ENCODE measurements at places on chromosomes 2 and 18.

DNA sequence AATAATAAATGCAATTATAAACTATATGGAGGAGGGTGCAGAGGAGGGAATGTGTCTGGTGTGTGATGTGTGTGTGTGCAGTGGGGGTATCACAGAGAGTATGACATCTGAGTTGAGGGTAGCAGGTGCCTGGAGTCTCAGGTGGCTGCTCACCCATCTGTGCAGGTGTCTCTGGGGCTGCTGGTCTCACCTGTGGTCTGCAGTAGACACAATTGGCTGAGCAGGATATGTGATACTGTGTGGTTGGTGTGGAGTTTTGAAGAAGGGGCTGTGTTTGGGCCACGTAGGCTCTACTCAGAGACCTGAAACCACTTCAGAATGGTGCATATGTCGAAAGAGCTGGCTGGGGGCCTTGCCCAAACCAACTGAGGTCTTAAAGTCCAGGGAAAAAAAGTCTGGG lies 17.0 kb downstream of the FABP1 start:
- no peak for DNase-seq

DNA sequence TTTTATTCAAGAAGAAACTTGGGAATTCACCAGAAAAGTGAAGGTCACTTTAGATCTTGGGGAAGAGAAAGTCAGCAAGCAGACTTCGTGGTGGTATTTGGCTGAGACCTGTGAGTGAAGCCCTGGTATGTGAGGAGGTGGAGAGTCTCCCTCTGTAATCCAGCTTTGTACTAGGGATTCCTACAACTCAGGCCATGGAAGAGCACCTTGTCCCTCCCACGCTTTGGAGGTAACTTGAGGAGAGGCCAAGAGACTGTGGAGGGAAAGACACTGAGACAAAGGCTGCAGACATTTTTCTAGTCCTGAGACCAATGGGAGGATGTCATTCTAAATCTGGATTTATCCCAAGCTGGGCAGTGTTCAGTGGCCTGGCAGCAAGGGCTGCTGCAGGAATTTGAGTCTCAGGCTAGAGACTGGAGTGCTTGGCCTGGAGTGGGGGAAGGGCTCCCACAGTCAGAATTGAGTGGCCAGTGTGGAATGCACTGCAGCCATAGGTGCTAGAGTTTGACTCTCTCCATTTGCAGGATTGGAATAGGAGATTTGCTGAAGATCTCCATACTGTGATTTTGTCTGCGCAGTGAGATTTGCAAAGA lies 219.0 kb downstream of the ACTR3 start:
- no peak for DNase-seq

GRCh38 chr2:7430869-7431641 lies 513.8 kb downstream of the RNF144A start:
- peak; percentile 55 for DNase-seq

GRCh38 chr2:95314964-95315611 lies 17.9 kb downstream of the KCNIP3 start:
- no peak for DNase-seq

DNA sequence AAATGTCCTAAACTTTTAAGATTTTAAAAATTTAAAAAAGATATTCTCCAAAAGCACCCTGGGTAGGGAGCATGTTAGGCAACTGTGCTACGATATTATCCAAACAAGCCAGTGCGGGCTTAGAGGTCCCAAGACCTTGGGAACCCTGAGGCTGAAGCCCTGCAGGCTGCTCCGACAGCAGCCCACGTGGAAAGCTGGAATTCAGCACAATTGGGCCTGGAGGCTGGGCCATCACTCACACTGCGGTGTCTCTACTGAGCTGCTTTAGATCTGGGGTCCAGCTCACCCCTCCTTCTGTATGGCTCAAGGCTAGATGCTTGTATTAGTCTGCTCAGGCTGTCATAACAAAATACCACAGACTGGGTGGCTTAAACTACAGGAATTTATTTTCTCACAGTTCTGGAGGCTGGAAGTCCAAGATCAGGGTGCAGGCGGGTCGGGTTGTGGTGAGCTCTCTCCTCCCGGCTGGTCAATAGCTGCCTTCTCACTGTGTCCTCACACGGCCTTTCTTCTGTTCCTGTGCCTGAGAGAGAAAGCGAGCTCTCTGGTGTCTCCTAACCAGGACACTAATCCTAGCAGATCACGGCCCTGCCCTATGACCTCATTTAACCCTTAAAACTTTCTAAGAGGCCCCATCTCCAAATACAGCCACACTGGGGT lies 42.5 kb downstream of the DPYSL5 start:
- no peak for DNase-seq
